ENCODE measurements at places on chromosomes 4 and X.

- no peak for DNase-seq
Measured at GRCh38 chr4:87875191-87875590, 42.4 kb downstream of the MEPE start.

DNA sequence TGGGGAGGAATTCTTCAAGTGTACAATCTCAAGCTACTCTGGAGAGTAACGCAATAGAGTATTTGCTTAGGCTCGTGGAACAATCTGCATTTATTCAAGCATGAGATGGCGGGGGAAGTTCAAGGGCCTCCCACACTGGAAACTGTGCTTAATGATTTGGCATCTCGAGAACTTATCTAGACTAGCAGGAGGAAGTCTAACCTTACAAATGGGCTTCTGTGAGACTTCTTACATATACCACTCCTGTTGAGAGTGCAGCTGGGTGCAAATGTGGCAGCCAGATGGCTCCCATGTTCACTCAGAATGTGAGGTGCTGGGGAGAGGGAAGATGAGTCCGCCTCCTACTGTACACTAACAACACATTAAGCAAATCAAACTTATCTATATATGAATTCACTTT, 29.3 kb upstream of the PTPN13 start:
- DNase-seq: no peak

GRCh38 chr4:8110071-8110986, 48.3 kb downstream of the ABLIM2 start:
- DNase-seq: peak; percentile 81

- no peak for DNase-seq
Measured at GRCh38 chr4:38213083-38213805, 253.0 kb downstream of the PTTG2 start.

DNA sequence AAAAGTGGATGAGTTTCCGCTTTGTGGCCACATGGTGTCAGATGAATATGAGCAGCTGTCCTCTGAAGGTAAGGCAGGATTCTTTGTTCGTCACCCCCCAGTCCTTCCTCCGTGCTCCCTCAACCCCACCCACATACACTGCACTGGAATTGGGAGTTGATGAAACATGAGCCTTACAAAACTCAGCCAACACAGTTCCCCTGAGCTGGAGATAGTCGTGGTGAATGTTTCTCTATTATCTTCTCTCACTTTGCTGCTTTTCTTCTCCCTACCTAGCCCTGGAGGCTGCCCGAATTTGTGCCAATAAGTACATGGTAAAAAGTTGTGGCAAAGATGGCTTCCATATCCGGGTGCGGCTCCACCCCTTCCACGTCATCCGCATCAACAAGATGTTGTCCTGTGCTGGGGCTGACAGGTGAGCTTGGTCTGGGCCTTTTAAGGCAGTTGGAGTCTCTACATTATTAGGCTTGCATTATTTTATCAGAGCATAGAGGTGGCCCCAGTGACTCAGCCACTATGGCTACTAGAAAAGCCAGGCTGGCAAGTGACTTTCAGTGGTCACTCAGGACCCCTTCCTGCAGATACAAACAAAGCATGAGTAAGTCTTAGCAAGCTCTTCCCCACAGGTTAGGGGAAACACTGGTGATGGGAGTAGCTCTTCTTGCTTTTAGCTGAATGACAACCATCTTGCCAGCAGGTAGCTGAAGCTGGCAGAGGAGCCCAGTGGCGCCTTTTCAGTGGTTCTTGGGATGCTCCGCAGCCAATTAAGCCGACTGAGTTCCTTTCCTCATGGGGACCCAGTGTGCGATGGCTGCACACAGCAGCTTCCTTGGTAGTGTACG, 1.6 kb downstream of the RPL10 start:
- no peak for DNase-seq

GRCh38 chr4:85790582-85790981, 315.6 kb downstream of the ARHGAP24 start:
- DNase-seq: no peak

DNA sequence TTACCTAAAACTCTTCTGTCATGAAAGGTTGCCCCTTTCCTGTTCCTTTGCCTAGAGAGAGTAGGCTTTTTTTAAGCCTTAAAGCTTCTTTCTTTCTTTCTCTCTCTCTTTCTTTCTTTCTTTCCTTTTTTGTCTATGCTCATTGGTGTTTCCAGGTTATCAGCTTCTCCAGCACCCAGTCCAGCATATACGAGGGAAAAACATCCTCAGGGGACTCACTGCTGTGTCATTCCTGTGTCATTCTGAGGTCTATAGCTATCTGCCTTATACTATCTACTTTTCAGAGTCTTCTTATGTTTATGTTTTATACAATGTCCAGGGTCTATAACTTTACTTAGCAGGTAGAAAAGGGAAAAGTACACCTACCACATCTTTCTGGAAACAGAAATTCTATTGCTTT, 10.5 kb upstream of the USP27X start:
- DNase-seq: no peak

GRCh38 chr4:22099896-22100295, 151.3 kb upstream of the KCNIP4 start:
- no peak for DNase-seq

- no peak for DNase-seq
Measured at GRCh38 chrX:131441033-131441432, 102.8 kb upstream of the OR13H1 start.

All from keratinocyte (primary cell).